ENCODE measurements at places on chromosomes 2 and 18.
A peak's percentile ranks its signal among the peaks of the same experiment; 100 is the strongest.

DNA sequence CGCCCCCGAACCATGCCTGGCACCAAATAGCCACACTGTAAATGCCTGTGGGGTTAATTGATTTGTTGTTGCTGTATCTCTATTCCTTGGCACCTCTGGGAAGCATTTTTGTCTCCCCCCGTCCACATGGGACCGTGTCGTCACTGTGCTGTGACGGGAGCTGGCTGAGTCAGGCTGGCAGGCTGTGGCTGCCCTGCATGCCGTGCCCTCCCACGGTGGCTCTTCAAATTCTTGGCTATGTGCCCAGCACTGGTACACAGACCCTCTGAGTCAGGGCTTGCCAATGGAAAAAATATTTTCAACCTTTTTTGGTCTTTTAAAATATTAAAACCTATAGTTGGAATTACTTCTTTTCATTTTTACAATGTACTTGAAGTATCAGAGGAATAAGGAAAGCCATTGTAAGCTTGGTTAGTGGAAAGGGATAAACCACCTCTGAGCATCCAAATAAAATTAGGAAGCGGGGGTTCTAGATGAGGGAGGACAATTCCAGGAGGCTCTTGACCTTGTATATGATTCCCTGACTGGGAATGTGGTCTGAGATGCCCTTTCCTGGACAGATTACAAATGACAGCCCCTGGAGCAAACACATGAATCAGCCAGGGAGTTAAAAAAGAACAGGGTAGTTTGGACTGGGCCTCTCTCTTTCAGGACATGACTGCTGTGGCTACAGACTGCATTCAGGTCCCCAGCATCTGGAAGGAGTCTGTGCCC lies 59.4 kb downstream of the DGKD start:
- peak; percentile 58 for DNase-seq

DNA sequence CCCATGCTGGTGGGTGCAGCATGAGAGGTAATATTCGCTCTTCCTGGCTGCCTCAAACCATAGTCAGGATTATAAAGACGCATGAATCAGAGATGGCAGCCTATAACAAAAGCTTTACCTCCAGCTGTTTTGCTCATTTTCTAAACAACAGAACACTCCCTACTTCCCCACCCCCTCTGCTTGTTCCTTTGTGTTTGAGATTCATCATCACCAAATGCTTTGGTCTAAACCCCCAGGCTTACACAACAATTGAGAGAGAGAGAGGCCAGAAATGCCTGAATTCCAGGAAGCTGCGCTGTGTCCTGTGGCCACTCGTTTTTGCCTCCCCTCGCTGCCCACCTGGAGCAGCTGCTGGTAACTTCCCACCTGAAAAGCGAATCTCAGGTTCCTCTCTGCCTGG lies 78.8 kb upstream of the CAPN13 start:
- DNase-seq: no peak

GRCh38 chr2:82993609-82994008 lies 1465.5 kb downstream of the SUCLG1 start:
- DNase-seq: no peak

- DNase-seq: no peak
Observed at GRCh38 chr2:168626647-168627046, 170.6 kb downstream of the CERS6 start.

DNA sequence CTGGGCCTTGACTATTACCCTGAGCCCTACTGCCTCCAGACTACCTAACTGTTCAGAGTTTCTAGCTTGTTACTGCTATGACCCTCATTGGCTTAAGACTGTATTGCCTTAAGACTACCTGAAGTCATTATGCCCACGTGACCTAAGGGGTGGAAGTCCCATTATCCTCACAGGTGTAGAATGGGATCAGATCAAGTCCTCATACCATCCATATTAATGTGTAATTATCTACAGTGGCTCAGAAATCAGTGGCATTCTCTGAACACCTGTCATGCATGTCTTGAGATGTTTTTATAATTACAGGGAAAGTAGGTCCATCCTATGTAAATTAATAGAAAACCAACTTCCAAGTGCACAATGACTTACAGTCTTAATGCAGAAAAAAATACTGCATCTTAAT lies 124.0 kb upstream of the CDC42EP3 start:
- DNase-seq: no peak

DNA sequence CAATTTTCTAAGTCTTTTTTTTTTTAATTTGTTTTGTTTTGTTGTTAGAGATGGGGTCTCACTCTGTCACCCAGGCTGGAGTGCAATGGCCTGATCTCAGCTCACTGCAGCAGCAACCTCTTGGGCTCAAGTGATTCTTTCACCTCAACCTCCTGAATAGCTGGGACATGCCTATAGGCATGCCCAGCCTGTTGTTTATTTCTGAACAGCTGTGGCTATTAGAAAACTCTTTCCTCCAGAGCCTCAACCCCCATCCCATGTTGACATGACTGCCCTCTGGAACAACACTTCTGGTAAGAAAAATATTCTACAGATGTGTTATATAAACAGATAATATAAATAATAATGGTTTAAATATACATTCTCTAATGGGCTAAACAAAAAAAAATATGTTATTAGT lies 44.4 kb upstream of the TWSG1 start:
- DNase-seq: no peak

GRCh38 chr2:169164311-169164710 lies 94.9 kb downstream of the DHRS9 start:
- no peak for DNase-seq

GRCh38 chr2:66575625-66576310 lies 140.8 kb downstream of the MEIS1 start:
- no peak for DNase-seq

DNA sequence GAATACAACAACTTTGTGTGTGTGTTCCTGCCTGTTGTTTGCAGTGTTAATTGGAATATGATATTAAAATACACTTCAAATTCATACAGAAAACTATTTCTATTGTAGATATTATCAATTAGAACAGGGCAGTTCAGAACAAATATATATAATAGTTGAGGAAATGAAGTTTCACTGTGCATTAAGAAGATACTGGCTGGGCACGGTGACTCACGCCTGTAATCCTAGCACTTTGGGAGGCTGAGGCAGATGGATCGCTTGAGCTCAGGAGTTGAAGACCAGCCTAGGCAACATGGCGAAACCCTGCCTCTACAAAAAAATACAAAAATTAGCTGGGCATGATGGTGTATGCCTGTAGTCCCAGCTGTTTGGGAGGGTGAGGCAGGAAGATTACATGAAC lies 79.3 kb downstream of the ASAP2 start:
- no peak for DNase-seq

DNA sequence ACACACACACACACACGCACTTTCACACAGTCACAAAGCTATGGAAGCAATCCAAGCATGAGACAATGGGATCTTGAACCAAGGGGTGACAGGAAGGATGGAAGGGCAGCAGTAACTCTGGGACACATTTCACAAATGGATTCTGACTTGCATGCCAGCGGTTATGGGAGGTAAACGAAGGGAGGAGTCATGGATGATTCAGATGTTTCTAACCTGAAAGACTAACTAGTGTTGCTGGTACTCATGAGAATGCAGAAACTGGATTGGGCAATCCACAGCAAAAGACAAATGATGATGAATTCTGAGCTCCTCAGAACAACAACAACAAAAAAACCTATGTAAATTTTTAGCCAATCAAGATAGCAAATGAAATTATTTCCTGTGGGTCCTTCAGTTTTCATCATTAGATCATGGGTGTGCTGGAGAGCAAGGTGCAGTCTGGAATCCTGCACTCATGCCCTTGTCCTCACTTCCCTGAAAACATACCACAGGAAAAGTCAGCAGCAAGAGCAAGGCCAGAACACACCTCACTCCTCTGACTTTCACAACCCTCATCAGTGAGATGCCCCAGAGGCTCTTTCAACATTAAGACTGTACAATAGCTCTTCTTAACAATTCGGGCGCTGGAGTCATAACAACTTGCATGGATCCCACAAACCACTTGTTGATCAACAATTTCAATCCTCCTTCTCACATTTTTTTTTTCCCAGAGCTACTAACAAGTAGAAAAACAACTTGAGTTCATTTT lies 32.6 kb downstream of the ABCA12 start:
- DNase-seq: no peak

GRCh38 chr2:23426263-23426905 lies 41.4 kb downstream of the KLHL29 start:
- DNase-seq: no peak

- DNase-seq: no peak
Observed at GRCh38 chr18:13797157-13797611, 26.8 kb upstream of the MC5R start.

GRCh38 chr2:3472296-3472695 lies 47.0 kb downstream of the ADI1 start:
- no peak for DNase-seq

DNA sequence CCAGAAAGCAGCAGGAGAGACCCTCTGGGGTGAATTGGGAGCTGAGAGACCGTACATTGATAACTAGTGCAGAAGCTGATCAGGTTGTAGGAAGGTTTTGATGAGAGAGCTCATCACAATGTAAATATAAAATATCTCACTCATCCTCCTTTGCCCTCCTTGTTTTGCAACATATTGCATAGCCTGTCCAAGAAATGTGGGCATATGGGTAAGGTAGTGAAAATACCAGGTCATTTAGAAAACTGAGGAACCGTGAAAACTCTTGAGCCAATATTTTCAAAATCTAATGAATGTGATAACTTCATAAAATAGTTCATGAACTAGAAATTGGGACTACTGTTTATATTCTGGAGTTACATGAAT lies 31.4 kb downstream of the C18orf54 start:
- DNase-seq: no peak

- DNase-seq: no peak
Observed at GRCh38 chr2:112877423-112877822, 33.5 kb upstream of the IL37 start.

DNA sequence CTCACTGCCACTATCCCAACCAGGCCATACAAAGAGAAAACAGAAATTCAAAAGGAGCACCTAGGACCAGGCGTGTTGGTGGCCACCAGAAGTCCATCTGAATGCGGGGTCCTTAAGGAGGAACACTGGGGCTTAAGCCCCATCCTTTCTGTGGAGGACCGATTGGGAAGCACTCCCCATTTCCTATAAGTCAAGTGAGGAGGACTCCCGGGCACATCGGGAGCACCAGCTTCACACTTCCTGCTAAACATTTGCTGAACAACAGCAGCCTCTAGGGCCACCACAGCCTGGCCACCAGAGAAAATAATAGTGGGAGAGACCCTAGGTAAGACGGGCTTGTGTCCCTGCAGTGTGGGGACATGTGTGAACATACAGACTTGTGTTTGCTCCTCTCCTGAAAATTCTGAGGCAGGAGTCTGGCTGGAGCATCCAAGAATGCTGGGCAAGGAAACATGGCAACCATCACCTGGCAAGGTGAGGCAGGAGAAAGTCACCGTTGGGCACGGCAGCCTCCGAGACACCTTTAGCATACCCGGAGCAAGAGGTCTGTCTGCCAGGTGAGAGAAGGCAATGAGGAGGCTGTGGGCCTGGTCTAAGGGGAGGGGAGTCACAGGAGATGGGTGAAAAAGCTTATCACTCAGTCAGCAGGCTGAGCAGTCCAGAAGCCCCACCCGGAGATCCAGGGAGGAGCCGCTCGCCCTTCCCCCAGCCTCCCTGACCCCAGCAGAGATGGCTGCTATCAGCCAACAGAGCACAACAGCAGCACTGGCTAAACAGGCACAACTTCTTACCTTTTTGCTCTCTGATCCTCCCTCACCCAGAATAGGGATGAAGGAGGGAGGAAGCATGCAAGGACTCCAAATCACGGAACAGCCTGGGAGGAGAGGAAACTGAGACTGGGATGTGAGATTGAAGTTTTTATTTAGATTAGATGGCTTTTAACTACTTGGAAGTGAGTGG lies 282.3 kb downstream of the EIPR1 start:
- no peak for DNase-seq

DNA sequence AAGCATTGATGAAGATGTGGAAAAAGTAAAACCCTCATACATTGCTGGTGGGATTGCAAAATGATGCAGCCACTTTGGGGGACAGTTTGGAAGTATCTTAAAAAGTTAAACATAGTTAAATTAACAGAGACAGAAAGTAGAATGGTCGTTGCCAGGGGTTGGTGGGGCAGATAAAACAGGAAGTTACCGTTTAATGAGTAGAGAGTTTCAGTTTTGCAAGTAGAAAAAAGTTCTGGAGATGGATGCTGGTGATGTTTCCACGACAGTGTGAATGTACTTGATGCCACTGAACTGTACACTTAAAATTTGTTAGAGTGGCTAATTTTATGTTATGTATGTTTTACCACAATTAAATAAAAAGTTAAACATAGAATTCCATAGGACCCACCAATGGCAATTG lies 44.5 kb upstream of the EGR4 start:
- no peak for DNase-seq

GRCh38 chr2:199378948-199379650 lies 78.6 kb downstream of the SATB2 start:
- peak; percentile 13 for DNase-seq

DNA sequence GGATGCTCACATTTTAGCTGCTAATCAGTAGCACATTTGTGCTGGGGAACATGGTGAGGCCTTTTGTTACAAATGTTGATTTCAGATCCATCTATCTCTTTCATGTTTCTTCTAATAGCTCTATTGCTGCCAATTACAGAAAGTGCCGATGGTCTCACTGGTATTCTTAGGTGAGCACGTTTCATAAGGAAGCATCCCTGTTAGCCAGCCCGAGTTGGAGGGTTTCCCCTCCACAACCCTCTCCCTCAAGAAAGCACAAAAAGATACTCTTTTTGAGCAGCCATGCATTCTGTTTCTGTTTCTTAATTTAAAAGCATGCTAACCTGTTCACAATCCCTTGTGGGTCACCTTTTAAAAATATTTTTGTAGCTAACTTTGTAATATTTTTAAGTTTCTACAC lies 30.8 kb upstream of the ST8SIA5 start:
- no peak for DNase-seq

DNA sequence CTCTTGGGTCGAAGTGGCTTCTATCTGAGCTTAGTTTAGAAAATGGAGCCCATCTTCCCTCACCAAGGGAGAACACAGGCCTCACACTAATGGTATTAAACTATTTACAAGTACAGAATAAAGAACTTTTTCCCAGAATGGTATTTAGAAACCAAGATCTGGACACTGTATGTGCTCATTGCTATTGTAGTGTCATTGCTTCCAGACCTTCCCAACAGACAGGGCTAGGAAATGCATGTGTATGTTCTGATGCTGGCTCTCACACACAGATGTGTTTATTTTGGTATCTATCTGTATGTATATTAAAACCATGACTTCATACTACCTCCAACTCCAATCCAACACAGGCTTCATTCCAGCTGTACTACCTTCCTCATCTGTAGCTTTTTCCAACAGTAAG lies 8.0 kb downstream of the COX5B start:
- DNase-seq: no peak

DNA sequence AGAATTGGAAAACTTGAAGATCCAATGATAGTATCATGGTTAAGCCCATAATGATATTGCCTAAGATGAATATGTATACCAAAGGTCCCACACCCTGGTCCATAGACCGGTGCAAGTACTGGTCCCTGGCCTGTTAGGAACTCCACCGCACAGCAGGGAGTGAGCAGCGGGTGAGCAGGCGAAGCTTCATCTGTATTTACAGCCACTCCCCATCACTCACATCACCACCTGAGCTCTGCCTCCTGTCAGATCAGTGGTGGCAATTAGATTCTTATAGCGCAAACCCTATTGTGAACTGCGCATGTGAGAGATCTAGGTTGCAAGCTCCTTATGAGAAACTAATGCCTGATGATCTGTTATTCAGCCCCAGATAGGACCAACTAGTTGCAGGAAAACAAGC lies 402.4 kb downstream of the EPHA4 start:
- no peak for DNase-seq

- no peak for DNase-seq
Observed at GRCh38 chr2:222976521-222977061, 75.4 kb upstream of the KCNE4 start.

GRCh38 chr2:159875083-159875482 lies 77.1 kb upstream of the CD302 start:
- peak; percentile 25 for DNase-seq

All from NCI-H1092 treated with DMSO at 0.1 percent for 48 hours (cell line).